ENCODE measurements at places on chromosomes 12 and 14. TPM values are rescaled to one million over a fixed set of nuclear protein-coding genes. Genes with fewer than 3 reads are reported as not detected.
A peak's percentile ranks its signal among the peaks of the same experiment; 100 is the strongest.

The ING4 gene
- 9.9 TPM for total RNA-seq

The CCDC177 gene
- not detected for total RNA-seq

The GPN3 gene
- 26.0 TPM for total RNA-seq

The FOXN3 gene
- total RNA-seq, result 14.5 TPM

The C12orf54 gene
- total RNA-seq, result 5.7 TPM

The NEDD8 gene
- 445 TPM for total RNA-seq

DNA sequence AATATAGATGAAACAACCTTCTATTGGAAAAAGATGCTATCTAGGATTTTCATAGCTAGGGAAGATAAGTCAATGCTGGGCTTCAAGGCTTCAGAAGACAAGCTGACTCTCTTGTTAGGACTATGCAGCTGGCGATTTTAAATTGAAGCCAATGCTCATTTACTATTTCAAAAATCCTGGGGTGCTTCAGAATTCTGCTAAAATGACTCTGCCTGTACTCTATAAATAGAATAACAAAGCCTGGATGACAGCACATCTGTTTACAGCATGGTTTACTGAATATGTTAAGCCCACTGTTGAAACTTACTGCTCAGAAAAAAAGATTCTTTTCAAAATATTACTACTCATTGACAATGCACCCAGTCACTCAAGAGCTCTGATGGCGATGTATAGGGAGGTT, 155.1 kb downstream of the PIK3C2G start:
- no peak for DNase-seq

DNA sequence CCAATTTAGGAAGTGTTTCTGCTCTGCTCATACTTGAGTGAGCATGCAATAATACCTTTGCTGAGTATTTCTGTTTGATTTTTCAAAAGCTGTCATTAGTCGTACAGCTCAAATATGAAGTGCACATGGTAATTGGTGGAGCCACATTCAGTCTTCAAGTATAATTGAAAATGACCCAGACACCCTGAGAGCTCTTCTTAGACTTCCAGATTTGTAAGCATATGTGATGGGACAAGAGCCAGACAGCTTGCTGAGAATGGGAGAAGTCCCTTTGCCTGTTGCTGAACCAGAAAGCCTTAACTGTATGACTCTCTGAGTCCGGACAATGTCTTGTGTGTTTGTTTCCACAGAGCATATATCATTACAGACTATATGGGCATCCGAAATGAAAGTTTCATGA, 307.3 kb downstream of the TMEM117 start:
- no peak for DNase-seq

GRCh38 chr12:85633491-85633890, 202.7 kb downstream of the RASSF9 start:
- DNase-seq, result no peak

DNA sequence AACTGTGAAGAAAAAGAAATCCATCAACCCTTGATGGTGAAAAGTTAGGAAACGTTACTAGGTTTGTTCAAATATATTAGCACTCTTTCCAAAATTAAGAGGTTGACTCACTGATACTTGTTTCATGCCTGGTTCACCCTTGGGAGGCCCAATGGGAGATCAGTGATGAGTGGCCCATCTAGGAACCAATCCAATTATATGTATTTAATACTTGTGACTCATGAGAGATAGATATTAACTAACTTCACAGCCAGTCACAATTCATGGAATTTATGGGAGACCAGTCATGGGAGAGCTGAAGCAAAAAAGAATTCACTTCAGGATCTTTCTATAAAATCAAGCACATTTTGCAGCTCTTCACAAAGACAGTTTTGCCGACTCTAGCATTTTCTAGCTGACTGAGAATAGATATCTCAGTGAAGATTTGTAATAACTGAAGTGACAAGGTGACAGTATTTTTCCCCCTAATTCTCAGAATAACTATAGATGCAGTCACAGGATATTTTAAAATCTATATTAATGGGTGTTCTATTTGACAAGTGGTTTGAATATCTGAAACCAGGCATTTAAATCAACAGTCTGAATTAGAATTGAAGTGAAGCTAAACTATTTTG, 230.2 kb downstream of the EPS8 start:
- DNase-seq, result peak; percentile 39

GRCh38 chr14:35220027-35220676, 72.0 kb upstream of the PSMA6 start:
- no peak for DNase-seq

- no peak for DNase-seq
Measured at GRCh38 chr14:83780321-83780720, 1749.6 kb upstream of the FLRT2 start.

DNA sequence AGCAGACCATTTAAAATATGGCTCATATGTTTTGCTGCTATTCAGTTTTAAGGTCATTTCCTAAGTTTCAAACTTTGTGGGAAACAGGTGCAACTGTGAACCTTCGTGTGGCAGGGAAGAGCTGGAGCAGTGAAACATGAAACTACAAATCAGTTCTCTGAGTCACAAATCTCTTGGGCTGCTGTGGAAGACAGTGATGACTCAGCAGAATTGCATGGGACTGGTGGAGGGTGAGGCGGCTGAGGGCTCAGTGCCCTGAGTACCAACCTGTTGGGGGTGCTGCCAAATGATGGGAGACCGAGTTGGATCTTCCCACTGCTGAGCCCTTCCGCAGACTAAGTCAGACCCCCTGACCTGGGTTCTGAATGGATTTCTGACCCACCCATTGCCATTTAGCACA, 8.4 kb upstream of the CALM1 start:
- peak; percentile 81 for DNase-seq

- no peak for DNase-seq
Measured at GRCh38 chr12:56374726-56375597, 12.3 kb upstream of the APOF start.

DNA sequence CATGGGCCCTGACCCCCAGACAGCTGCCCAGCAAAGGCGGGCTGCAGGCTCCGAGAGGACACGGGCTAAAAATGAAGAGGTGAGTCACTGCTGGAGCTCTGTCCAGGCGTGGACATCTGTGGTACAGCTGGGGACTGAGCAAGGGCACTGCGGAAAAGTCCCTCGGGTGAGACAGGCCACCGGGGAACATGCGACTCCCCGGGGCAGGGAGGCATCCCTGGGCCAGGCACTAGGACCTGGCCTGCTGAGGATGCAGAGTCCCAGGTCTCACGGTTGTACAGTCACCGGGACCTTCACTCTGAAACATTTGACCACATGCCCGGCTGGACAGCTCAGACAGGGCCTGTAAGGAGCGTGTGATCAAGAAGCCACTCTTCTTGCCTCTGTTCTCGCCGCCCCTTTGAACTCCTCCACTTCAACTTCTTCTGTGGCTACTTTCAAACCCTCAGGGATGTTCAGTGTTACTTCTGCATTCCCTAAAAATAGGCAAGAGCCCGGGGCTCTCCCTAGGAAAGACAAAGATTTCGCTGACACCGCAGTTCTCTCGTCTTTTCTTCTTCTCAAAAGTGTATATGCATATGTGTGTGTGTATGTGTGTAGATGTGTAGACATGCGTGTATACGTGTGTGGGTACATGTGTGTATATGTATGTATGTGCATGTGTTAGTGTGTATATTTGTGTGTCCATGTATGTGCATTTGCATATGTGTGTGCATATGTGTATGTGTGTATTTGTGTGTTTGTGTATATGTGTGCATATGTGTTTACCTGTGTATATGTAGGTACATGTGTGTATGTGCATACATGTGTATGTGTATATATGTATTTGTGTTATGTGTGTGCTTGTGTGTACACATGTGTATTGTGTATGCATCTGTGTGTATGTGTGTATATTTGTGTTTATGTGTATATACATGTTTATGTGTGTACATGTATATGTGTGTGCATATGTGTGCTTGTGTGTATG, 5.0 kb upstream of the RFLNA start:
- no peak for DNase-seq

DNA sequence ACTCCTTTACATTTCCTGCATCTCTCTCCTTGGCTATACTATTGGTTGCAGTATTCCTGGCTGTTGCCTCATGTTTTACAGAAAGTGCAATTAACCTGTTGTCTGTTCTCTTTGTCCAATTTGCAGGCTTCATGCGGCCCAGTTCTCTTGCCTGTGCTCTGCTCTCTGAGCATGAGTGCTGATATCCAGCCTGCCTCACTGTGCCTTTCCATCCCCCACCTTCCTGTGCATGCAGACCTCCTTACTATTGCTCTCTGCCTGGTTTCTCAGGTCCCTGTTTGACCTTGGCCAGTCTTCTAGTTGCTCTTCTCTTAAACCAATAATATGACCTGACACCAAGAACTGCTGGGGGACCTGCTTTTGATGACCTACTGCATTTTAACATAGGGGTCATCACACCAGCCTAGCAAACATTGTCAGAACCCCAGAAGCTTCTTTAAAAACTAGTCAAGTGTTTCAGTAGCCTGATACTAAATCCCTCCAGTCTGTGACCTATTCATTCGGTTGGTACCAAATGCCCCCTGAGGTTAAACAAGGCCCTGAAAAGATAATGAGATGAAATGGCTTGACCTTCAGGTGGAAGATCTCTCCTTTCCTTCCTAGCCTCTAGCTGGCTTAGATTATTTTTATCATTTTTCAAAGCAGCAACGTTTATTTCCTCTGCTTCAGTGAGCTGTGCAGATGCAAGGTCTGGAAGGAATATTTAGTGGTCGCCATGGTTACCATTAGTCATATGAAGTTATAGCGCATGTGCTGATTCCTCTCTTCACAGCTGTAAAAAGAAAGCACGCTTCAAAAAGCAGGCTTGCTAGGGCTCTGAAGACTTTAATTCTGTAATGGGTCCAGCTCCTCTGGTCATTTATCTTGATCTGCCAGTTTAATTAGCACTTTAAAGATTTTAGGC, 216.5 kb downstream of the PHLDA1 start:
- peak; percentile 90 for DNase-seq

- DNase-seq, result no peak
Measured at GRCh38 chr12:51269174-51270066, 795 bp downstream of the SMAGP start.

DNA sequence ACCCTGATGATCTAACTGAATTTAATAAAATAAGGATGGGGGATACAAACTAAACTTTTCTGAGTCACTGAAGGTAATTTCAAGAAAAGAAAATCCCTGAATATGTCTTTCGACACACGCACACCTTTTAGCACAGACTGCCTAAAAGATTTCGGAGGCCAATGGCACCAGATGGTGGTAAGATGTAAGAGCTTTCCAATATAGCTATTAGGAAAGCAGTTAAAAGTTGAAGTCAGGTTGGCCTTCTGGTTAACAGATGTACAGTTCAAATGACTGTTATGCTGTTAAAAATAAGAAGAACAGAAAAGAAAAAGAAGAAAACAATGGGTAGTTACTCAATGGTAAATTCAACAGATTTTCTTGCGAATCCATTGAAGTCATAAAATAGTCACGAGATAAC, 80.7 kb upstream of the KRR1 start:
- no peak for DNase-seq

GRCh38 chr14:105486974-105487448, 325 bp downstream of the CRIP1 start:
- DNase-seq, result no peak

GRCh38 chr12:57889500-57889989, 43.0 kb upstream of the CTDSP2 start:
- DNase-seq, result peak; percentile 60

DNA sequence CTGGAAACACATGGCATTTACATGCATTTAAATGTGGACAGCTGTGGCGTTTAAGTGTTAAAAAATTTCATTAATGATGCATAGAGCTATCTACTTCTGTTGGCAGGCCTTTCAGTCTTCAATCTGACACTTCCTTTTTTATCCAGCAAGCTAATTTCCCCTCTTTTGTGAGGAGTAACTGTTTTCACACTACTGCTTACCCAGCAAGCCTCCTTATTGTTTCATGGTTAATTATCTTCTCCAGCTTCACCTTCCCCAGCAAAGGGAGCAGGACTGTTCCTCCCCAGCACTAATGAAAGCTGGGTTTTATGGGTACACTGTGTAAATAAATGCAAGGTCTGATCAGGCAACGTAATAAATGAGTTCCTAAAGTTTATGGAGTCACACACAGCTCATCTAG, 129.4 kb upstream of the NPAS3 start:
- DNase-seq, result no peak

DNA sequence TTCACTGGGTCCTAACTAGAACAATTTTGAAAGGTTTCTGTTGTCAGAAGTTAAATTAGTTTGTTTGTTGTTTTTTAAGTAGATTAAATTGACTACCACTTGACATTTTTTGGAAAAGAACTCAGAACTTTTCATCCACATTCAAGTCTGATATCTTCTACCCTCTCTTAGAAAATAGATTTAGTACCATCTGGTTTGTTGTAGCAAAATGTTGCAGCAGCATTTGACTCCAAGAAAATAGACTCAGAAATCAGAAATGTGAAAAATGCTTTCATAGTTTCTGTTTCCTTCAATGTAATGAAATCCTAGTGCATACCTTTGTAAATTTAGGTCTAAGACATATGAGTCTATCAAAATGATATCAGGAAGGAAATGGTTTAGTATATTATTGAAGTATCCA, 256.3 kb upstream of the CLEC14A start:
- DNase-seq, result no peak

- DNase-seq, result no peak
Measured at GRCh38 chr14:94659901-94660300, 47.7 kb downstream of the SERPINA3 start.

DNA sequence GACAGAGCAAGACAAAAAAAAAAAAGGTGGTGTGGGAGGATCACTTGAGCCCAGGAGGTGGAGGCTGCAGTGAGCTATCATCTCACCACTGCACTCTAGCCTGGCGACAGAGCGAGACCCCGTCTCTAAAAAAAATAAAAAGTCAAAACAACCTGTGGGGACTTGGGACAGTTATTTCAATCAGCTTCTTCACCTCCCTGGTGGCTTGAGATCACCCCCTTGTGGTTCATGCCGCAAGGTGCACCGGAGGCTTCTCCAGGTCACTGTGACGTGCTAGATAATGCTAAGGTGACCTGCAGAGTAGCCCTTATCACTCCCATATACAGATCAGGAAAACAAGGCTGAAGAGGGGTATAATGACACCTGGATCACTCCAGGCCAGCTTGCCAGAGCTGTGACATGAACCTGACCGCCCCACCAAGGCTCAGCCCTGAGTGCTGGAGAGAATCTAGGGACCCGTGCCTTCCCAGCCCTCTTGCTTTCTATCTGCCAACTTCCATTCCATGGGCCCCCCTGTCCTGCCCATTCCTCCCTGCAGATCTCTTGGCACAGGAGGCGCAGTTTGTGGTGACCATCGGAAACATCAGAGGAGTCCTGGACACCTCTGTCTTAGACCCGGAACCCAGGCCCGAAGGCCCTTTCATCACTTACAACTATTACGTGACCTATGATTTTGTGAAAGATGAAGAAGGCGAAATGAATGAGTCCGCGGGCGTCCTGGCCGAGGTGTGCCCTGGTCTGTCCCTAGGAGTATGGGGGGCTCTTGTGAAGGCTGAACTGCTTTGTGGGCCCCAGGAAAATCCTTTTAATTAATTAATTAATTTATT, 8.1 kb downstream of the LRRC43 start:
- no peak for DNase-seq

GRCh38 chr12:109552971-109553370, 20.3 kb downstream of the MMAB start:
- DNase-seq, result no peak

- no peak for DNase-seq
Measured at GRCh38 chr14:35949920-35950513, 123.9 kb downstream of the BRMS1L start.

DNA sequence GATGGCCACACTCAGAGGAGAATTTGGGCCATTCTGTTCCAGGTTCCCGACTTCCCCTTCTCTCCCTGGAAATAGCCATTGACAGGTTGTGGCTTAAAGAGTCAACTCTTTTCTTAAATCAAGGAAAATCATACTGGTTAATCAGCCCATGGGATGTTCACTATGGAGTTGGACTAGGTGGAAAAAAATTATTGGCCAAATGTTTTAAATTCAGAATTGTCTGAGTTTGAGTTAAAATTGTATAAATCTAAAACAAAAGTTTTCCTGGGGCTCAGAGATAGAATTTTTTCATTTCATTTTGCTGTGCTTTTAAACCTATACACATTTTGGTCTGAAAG, 6.5 kb downstream of the ESRRB start:
- DNase-seq, result no peak
